ENCODE measurements at places on chromosomes 1 and 21. TPM values are rescaled to one million over a fixed set of nuclear protein-coding genes. Genes with fewer than 3 reads are reported as not detected.

DNA sequence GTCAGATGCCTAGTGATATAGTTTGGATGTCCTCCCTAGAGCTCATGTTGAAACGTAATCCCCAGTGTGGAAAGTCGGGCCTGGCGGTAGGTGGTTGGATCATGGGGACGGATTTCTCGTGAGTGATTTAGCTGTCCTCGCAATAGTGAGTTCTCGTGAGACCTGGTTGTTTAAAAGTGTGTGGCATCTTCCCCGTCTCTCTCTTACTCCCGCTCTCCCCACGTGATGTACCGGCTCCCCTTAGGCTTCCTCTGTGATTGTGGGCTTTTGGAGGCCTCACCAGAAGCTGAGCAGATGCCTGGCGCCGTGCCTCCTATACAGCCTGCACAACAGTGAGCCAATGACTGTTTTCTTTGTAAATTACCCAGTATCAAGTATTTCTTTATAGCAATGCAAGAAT is 264.5 kb downstream of the TTLL7 start:
- H3K27me3 ChIP-seq = no peaks in the 10 kb centered on the region
- no peaks in the 10 kb centered on the region for H3K36me3 ChIP-seq
- no peak overlapping the region for H3K4me3 ChIP-seq
- DNase-seq = no peak

DNA sequence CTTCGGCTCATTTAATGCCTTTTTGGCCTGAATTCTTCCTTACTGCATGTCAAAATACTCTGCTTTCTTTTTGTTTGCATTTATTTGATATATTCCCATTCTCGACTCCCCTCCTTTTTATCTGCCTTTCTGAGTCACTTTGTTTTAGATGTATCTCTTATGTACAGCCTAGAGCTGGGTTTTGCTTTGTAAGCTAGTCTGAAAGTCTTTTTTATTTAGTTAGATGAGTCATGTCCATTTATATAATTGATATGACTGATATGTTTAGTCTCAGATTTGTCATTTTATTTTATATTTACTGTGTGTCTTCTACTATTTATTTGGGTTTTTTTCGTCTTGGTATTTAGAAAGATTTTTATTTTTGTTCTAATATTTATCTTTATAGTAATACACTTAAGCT is 33.6 kb upstream of the GNG5 start:
- H3K27ac ChIP-seq = no peak overlapping the region
- no peaks in the 10 kb centered on the region for H3K4me1 ChIP-seq
- no peaks in the 10 kb centered on the region for H3K27me3 ChIP-seq
- DNase-seq = no peak
- no peaks in the 10 kb centered on the region for H3K36me3 ChIP-seq

PRRX1 gene
- total RNA-seq = 0.19 TPM

DNA sequence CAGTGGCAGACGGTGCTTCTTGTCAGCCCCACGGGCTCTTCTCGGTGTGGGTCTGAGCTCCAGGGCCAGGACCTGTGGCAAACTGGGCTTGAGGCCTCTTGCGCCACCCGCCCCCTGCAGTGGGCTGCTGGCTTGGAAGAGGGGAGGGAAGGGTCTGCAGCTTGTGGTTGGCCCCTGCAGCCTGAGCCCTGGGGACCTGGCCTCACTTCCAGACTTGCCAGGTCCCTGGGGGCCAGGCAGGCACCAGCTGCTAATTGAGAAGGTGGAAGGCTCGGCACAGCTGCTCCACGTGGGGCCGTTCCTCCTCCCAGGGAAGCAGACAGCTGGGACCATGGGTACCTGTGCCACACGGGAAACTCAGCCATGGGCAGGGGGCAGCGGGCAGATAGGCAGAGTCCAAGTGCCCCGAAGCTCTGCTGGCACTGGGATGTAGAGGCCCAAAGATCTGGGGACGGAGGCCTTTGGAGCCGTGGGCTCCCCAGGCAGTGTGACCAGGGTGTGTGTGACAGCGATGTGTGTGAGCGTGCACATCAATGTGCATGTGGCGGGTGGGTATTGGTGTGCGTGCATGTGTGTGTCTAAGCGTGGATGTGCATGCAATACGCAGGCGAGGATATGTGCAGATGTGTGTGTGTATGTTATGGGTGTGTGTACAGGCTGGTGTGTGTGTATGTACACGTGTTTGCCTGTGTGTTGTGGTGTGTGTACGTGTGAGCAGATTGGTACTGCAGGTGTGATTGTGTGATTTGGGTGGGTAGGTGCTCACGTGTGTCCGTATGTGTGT is 39.3 kb downstream of the TP73 start:
- H3K36me3 ChIP-seq = no peaks in the 10 kb centered on the region
- H3K27me3 ChIP-seq = peaks cover 42% of the 10 kb centered on the region
- peaks cover 15% of the 10 kb centered on the region for H3K4me1 ChIP-seq
- H3K4me3 ChIP-seq = no peak overlapping the region
- H3K27ac ChIP-seq = no peak overlapping the region

DNA sequence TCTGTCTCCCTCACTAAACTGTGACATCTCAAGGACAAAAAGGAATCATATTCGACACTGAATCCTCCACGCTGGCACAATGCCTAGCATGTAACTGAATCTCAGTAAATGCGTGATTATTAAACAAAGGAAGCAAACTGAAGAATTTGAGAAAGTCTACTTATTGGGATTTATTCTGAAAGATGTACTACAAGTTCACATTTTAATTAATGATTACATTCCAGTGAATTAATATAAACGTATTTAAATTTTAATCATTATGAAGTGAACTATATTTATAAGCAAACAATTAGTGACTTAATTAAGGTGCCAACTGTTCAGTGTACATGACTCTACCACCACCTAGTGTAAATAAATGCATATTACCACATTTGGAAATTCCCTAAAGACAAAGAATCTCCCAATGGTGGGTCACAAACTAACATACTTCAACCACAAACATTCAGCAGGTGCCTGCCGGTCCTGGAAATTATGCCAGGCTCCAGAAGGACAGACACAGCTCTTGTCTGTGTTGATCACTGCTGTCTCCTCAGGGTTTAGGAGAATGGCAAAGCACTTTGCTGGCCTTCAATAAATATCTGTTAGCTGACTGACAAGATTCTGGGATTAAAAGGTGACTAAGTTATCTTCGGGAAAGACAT is 56.3 kb downstream of the SMYD3 start:
- H3K27me3 ChIP-seq = no peaks in the 10 kb centered on the region
- no peaks in the 10 kb centered on the region for H3K36me3 ChIP-seq
- peak; percentile 11 for DNase-seq
- no peak overlapping the region for H3K4me3 ChIP-seq
- peaks cover 2% of the 10 kb centered on the region for H3K4me1 ChIP-seq

- no peaks in the 10 kb centered on the region for H3K27me3 ChIP-seq
- no peak for DNase-seq
- H3K4me1 ChIP-seq = peaks cover 16% of the 10 kb centered on the region
Measured at GRCh38 chr1:203450479-203451149, 25.0 kb upstream of the PRELP start.

CCDC17 gene
- total RNA-seq = 1.5 TPM

GRCh38 chr1:150971583-150972416 is 2.8 kb downstream of the CERS2 start:
- H3K27ac ChIP-seq = peak overlapping the region; percentile 35
- DNase-seq = peak; percentile 58
- H3K36me3 ChIP-seq = no peaks in the 10 kb centered on the region
- H3K27me3 ChIP-seq = peaks cover 11% of the 10 kb centered on the region
- H3K4me1 ChIP-seq = peaks cover 34% of the 10 kb centered on the region

DNA sequence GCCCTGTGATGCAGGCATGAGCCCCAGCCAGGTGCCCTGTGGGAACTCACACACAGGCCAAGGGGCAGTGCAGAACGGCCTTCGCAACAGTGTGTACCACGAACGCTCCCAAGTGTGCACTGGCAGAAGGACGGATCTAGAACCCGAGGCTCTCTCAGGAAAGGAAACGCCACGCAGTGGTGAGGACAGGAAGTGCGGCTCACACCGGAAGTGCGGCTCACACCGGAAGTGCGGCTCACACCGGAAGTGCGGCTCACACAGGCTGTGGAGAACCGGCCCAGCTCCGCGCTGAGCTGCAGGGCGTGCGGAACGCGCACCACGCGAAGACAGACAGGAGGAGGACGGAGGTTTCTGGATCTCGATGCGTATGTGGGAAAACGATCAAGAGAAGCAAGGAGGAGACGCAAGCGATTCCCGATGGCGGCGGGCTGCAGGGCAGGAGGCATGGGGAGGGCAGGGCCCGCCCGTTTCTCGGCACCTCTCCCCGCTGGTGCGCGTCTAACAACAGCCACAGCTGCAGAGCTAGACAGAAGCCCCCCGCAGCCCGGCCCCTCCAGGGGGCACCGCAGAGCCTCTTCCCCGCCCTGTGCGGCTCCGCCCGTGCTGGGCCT is 35.9 kb upstream of the TMEM52 start:
- DNase-seq = no peak
- H3K4me1 ChIP-seq = no peaks in the 10 kb centered on the region
- H3K36me3 ChIP-seq = no peaks in the 10 kb centered on the region
- H3K4me3 ChIP-seq = no peak overlapping the region
- H3K27ac ChIP-seq = no peak overlapping the region
- H3K27me3 ChIP-seq = no peaks in the 10 kb centered on the region

- H3K36me3 ChIP-seq = no peaks in the 10 kb centered on the region
- no peaks in the 10 kb centered on the region for H3K27me3 ChIP-seq
- H3K4me1 ChIP-seq = no peaks in the 10 kb centered on the region
- peak; percentile 81 for DNase-seq
- H3K4me3 ChIP-seq = no peak overlapping the region
- no peak overlapping the region for H3K27ac ChIP-seq
Measured at GRCh38 chr21:42107881-42108553, 36.9 kb downstream of the UMODL1 start.

- no peak overlapping the region for H3K27ac ChIP-seq
- DNase-seq = peak; percentile 39
- no peaks in the 10 kb centered on the region for H3K36me3 ChIP-seq
Measured at GRCh38 chr1:150537732-150538684, 11.2 kb upstream of the ADAMTSL4 start.

- no peak overlapping the region for H3K27ac ChIP-seq
- no peaks in the 10 kb centered on the region for H3K27me3 ChIP-seq
- H3K4me1 ChIP-seq = peaks cover 59% of the 10 kb centered on the region
Measured at GRCh38 chr1:208153386-208153785, 90.8 kb downstream of the PLXNA2 start.

- no peaks in the 10 kb centered on the region for H3K27me3 ChIP-seq
- DNase-seq = no peak
- H3K4me1 ChIP-seq = no peaks in the 10 kb centered on the region
Measured at GRCh38 chr1:78088486-78088885, 42.7 kb downstream of the GIPC2 start.

NRIP1 gene
- total RNA-seq = 45.9 TPM

DNA sequence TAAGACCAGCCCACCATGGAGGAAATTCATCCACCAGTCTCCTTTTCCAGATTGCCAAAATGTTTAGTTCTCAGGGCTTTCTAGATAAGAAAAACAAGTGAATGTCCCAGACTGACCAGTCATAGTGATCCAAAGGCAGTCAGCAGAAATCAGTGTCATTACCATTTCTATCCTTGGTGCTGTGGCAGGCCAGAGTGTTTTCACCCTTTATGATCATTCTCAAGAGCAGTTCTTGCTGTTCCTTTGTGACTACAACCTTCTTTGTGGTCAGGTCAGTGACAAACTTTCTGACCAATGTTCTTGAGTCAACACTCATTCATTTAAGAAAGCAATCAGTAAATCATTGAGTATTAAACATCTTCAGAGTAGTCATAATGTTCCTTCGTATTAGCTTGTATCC is 7.3 kb upstream of the DHCR24 start:
- H3K4me1 ChIP-seq = peaks cover 6% of the 10 kb centered on the region
- no peaks in the 10 kb centered on the region for H3K27me3 ChIP-seq
- DNase-seq = no peak
- H3K27ac ChIP-seq = no peak overlapping the region
- H3K4me3 ChIP-seq = no peak overlapping the region

DNA sequence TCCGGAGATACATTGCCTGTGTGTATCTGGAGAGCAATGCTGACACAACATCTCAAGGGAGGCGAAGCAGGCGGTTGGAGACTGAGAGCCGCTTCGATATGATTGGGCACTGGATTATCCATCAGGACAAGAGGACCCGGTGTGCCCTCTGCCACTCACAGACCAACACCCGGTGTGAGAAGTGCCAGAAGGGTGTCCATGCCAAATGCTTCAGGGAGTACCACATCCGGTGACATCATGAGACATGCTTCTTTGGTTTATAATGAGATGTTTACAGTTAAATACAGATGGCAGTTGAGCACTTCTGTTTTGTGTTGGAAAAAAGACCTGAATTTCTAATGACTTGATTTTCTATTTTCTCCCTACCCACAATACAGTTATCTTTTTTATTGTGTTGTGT is 12.1 kb downstream of the PGBD2 start:
- no peak for DNase-seq
- H3K27me3 ChIP-seq = no peaks in the 10 kb centered on the region
- no peak overlapping the region for H3K27ac ChIP-seq
- peaks cover 8% of the 10 kb centered on the region for H3K36me3 ChIP-seq
- no peak overlapping the region for H3K4me3 ChIP-seq

SLC44A3 gene
- 1.7 TPM for total RNA-seq

- peaks cover 18% of the 10 kb centered on the region for H3K4me1 ChIP-seq
- DNase-seq = peak; percentile 42
- no peak overlapping the region for H3K27ac ChIP-seq
- no peaks in the 10 kb centered on the region for H3K27me3 ChIP-seq
Measured at GRCh38 chr1:15616373-15617172, 685 bp upstream of the DDI2 start.

DNA sequence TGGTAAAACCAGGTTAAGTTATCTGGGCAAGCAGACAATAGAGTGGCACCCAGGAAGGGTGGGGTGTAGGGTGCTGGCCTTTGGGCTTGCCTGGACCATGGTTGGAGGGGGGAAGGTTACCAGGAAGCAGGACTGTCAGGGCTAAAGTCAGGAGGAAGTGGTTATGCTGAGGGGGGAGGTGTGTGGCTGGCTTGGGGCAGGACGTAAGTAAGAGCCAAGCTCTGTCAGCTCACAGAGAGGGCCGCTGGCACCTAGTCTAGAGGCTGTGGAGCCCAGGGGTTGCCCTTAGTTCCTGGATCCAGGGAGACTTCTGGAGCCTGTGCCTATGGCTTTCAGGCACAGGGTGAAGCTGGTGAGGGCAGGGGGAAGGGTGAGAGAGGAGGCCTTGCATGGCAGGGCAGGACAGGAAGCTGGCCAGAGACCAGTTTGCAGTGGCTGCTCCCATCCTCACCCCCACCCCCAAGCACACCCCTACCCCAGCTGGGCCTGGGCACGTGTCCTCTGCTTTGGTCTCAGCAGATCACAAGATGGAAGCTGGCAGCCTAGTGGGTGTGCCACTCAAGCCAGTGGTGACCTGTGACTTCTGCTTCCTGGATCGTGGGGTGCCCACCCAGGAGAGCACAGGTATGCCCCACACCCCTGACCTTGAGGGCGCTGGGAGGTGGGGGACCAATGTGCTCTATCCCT is 20.5 kb upstream of the SMYD3 start:
- DNase-seq = no peak
- H3K36me3 ChIP-seq = no peaks in the 10 kb centered on the region
- H3K4me1 ChIP-seq = no peaks in the 10 kb centered on the region

DNA sequence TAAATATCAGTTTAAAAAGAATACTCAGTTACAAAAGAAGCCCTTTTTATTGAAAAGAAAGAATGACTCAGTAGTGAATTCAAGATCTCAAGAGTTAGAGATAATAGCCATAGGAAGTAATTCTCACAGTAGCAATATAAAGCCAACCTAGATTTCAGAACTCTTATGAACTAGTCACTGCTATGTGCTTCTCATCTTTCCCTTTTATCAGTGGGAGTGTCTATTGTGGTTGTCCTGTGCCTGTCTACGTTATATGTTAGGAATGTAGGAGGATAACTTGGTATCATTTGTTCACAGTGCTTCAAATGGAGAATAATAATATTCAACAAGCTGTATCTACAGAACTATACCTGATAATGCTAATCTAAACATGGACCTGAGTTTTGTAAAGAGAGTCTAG is 73.1 kb upstream of the RGS21 start:
- H3K27me3 ChIP-seq = no peaks in the 10 kb centered on the region
- no peaks in the 10 kb centered on the region for H3K4me1 ChIP-seq
- no peak overlapping the region for H3K4me3 ChIP-seq
- H3K36me3 ChIP-seq = no peaks in the 10 kb centered on the region

TUT4 gene
- total RNA-seq = 87.2 TPM

LRRC53 gene
- not detected for total RNA-seq
